ENCODE measurements at places on chromosomes 6 and 20.

- DNase-seq = no peak
These were observed 778 bp downstream of the MCCD1 start for GRCh38 chr6:31529329-31530150.

DNA sequence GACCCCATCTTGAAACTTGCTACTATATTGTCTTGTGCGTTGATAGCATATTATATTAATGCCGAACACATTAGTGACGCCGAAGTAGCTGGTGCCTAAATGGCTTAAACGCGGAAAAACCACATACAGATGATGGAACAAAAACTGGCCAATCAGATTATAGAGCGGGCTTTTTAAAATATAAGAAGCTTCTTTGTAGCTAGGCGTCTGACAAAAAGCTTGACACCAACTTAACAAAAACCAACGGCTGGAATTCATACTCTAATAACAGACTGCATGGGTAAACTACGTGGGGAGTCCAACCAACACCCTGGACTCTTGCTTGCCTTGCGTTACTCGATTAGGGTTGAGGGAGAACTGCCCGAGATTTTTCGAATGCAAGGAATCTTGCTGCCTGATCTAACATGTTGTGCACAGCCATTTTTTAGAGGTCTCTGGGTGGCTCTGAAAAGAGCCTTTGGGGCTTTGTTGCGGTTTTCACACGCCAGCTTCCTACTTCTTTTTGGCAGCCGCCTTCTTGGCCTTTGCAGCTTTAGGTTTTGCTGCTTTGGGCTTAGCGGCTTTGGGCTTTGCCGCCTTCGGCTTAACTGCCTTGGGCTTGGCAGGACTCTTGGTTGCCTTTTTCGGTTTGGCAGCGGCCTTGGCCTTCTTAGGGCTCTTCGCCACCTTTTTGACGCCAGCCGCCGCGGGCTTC lies 45.7 kb downstream of the OR2B2 start:
- peak; percentile 86 for DNase-seq

DNA sequence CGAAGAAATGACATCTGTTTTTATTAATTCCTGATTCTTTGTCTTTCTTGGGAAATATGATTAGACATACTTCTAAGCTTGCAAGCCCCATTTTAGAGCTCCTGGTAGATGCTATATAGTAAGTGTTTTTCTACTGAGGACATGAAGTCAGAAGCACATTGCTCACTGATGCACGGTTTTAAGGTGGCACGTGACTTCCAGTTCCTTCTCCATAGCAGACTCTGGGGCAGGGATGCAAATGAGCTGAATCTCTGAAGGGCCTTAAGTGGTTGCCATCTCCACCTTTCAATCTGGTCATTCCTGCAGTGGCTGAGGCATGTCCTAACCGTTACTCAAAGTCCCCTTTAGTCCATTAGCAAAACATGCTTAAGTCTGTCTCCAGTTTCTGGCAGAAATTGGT lies 421.2 kb upstream of the HTR1E start:
- no peak for DNase-seq

DNA sequence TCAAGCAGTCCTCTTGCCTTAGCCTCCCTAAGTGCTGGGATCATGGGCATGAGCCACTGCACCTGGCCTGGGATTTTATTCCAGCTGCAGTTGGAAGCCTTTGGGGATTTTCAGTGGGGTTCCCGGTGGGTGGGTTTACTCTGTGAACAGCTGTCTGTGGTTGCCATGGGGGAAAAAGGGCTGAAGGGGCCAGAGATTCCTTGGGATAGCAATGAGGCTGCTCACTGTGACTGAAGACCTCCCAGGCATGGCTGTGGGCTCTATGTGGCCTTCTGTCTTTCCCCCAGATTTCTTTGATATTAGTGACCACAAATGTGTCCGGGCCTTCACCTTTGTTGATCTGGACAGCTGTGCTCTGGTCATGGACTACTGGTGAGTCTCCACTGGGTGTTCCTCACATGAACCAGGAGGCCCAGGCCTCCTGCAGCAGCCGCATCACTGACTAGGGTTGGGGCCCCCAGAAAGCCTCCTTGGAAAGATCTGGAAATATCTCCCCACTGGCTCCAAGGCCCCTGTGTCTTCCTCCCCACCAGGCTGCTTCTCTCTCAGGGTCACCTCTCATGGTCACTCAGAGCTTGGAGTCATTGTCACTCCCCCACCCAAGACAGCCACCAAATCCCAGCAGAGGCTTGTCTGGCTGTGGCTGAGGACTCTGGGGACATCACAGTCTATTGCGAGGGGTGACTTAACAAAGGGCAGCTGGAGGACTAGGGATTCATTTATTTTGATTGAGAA lies 33.4 kb downstream of the EFCAB8 start:
- no peak for DNase-seq

- DNase-seq = peak; percentile 50
These were observed 215.0 kb downstream of the ARID1B start for GRCh38 chr6:156992020-156992804.

DNA sequence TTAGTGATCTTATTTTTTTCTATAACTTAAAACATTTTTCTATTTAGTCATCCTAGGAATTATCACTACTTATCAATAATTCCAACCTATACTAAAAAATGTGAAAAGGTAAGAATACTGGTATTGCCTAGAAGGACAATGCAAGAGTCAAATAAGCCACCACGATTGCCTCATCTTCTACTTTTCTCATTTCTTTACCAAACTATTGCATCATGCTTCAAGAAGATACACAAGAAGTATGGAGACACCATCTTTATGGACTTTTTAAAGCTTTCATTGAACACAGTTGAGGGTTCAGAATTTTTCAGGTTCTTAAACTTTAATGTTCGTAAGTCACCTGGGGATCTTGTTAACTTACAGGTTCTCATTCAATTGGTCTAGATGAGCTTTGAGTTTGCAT lies 25.9 kb downstream of the ELOVL2 start:
- DNase-seq = no peak

DNA sequence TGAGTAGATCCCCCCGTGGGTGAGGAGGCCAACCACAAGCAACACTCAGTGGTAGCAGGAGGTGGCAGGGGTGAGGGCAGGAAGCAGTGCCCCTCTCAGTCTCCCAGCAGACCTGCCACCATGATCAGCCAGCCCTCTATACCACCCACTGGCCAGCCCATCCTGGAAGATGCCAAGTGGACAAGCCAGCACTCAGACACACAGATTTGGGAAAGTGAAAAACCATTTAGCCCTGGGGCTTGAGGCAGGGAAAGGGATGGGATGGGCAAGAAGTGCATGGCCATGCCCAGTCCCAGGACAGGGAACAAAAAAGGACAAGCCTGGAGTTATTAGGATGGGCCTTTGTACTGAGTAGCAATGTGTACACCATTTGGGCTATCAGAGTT lies 76.9 kb downstream of the HFE start:
- no peak for DNase-seq

- no peak for DNase-seq
These were observed 1.8 kb downstream of the RIPOR2 start for GRCh38 chr6:24933868-24934401.

DNA sequence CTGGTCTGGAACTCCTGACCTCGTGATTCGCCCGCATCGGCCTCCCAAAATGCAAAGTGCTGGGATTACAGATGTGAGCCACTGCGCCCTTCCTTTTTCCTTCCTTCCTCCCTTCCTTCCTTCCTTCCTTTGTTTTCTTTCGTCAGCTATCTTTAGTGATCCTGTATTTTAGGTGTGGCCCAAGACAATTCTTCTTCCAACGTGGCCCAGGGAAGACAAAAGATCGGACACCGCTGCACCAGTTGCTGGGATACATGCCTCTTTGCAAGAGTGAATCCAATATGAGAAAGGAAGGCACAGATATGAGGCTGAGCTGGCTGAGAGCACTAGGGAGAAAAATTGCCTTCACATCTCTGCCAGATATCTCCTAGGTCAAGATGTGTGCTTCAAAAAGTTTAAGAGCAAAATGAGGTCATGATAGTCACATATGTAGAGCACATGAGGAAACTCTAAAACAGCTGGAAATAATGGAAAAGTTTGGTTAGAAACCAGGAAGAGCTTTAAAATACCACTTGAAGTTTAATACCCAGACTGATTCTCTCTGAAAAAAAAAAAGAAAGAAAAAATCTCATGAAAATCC lies 41.8 kb downstream of the OR2B2 start:
- DNase-seq = no peak

GRCh38 chr20:51382986-51383821 lies 159.3 kb downstream of the NFATC2 start:
- DNase-seq = no peak

- DNase-seq = peak; percentile 37
These were observed 250.8 kb downstream of the LAMA2 start for GRCh38 chr6:129133770-129134192.
